ENCODE measurements at places on chromosomes 2 and 18. TPM values are rescaled to one million over a fixed set of nuclear protein-coding genes. Genes with fewer than 3 reads are reported as not detected.
A peak's percentile ranks its signal among the peaks of the same experiment; 100 is the strongest.

DNA sequence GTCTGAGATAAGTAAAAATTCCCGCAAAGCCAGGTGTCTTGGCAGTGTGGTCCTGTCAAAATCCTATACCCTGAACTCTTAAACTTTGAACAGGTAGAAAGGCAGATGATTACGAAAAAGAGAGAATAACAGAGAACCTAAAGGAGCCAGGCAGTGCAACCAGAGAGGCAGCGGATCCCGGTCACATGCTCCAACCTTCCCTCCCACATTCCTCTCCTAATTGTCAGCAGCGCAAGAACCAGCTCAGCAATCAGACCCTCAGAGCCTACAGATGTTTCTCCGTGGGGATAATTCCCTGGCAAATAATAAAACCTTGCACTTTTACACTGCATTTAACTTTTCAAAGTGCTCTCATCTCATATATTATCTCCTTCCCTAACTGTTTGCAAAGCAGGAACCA lies 124.8 kb downstream of the EPHA4 start:
- DNase-seq, result no peak

- no peak for DNase-seq
These were observed 50.7 kb upstream of the KLF7 start for GRCh38 chr2:207216457-207216856.

DNA sequence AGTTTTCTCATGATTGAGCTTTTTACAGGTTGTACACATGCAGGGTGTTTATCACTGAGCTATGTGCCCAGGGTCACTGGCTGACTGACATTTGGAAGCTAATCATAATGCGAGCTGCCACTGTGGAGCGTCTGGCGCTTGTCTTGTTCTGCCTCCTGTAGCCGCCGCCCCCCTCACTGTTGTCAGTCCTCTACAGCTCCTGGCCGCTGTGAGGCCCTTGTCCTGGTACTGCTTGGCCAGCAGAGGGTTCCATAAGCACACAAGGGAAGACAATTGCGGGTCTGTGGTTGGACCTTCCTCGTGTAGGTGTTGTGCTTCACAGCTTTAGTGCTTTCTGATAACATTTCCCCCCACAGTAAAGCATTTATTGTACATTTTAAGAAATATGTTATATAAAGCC lies 105.6 kb upstream of the LDLRAD4 start:
- DNase-seq, result no peak

DNA sequence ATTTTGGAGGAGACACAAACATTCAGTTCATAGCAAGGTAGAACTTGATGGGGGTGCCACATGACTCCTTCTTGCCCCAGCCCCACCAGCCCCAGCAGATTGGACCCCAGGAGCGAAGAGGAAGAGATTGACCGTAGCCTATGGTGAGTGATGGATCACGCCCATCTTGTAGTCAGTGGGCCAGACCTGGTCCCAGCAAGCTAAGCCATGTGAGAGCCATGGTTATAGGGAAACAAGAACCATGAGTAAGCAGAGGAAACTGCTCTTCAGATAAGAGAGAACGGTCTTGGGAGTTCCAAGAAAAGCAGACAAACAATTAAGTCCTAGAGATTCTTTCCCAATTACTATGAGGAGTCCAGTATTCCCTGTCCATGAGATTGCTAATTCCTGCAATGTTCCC lies 4.6 kb upstream of the TCF4 start:
- no peak for DNase-seq

- peak; percentile 83 for DNase-seq
These were observed 59.5 kb downstream of the MFSD6 start for GRCh38 chr2:190467575-190468083.

DNA sequence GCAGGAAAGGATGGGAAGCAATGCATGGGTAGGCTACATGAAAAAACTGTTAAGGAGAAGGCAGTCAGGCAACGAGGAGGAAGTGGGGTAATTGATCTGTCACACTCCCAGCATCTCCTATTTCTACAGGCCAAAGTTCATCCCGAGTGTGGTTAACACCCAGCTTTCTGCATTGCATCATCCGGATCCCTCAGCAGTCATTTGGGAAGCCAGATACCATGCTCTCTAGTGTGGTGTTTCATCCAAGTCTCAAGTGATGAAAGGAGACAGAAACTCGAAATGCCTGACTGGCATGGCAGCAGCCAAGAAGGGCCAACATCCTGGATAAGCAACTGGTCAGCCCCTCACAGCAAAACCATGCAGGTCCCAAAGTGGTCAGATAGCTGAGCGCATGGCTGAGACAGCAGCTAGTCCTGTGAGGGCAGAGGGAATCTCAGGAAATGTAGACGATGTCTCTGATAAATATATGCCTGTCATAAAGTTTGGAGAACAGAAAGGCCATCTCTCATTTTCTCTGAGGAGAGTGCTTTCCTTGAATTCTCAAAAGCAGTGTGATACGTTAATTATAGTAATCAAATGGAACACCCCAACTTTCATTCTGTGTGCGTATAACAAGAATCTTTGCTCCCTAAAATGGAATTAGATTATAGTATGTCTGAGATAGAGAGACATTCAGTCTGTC lies 24.8 kb upstream of the HNRNPA3 start:
- DNase-seq, result peak; percentile 99

Gene IL36B
- total RNA-seq, result not detected

Gene CYP26B1
- total RNA-seq, result 11.3 TPM

Gene ARHGAP28
- total RNA-seq, result 12.6 TPM

DNA sequence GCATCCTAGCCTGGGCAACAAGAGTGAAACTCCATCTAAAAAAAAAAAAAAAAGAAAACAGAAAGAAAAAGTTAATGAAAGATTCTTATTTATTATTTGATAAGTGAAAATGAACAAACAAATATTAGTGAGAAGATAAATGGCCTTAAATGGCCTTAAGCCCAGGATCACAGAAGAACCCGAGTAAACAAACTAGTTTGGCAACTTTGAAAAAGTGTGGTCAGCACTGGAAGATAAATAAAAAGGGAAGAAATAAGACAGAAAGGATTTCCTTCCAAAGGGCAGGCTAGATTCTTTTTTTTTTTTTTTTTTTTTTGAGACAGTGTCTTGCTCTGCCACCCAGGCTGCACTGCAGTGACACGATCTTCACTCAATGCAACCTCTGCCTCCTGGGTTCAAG lies 692.4 kb downstream of the CPS1 start:
- DNase-seq, result no peak

Gene ALPI
- total RNA-seq, result not detected

DNA sequence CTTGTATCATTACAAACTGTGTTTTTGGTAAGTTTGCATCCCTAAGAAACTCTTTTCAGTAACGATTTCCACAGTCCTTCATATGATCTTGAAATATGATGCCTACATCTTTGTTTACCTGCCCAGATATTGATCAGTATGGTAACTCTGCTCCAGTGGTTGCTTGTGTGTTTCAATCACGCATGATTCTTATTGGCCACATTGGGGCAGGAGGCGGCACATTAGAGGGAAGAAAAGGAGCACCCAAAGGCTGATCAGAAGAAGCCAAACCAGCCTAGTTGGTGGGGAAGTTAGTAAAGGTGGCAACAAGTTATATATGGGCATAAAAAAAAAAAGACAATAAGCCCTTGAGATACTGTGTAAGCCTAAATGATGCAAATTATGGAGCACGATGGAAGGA lies 158.9 kb downstream of the RHBDD1 start:
- no peak for DNase-seq

DNA sequence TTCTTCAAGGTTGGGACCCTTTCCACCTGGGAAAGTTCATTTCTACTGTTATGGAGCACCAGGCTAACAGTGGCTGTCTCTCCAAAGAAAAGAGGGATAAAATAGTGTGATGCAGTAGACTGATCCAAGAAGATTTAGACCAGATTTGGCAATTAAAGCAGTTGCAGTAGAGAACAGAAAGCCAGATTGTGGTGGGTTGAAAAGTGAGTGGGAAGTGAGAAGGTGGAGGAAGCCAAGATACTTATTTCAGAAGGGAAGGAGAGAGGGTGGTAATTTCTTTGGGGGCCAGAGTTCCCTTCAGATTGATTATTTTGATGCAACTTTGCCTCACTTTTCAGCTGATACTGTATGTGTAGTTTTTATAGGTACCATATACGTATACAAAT lies 8.0 kb downstream of the MYL12B start:
- no peak for DNase-seq

Gene ADRA2B
- total RNA-seq, result not detected

DNA sequence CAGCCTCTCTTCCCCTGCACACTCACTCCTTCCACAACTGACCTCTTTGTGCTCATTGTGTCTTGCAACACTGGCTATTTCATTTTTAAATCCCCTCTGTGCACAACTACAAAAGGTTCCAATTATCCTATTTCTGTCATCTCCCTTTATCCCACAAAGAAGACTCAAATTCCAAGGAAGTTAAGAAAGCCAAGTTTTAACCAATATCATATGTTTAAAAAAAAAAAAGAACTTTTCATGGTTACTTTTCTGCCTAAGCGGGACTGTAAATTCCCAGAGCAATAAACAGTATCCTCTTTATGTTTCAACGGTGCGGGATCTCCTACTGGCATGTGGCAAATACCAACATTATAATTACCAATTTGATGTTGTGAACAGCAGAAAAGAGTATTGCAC lies 83.8 kb downstream of the DOCK10 start:
- DNase-seq, result no peak

Gene SPRED2
- 22.3 TPM for total RNA-seq

Gene ABCG8
- 0.04 TPM for total RNA-seq

DNA sequence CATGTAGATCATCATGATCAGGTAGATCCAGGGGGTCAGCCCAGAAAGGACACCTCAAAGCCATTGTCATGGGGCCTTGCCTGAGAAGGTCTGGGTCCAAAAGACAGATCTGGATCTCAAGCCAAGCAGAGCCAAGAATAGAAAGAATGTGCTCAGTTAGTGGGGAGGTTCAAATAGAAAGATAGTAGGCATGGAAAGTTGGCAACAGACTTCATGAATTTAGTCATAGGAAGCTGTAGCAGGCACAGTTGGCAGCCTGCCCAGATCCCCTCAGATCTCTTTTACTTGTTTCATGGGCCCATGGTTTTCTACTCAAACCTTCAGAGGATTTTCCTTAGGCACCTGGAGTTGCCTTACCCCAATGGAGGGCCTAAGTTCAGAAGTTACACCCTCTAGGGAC lies 767.0 kb downstream of the SLC4A3 start:
- no peak for DNase-seq

All from SJCRH30 (cell line).